ENCODE measurements at places on chromosomes 7 and 10.

DNA sequence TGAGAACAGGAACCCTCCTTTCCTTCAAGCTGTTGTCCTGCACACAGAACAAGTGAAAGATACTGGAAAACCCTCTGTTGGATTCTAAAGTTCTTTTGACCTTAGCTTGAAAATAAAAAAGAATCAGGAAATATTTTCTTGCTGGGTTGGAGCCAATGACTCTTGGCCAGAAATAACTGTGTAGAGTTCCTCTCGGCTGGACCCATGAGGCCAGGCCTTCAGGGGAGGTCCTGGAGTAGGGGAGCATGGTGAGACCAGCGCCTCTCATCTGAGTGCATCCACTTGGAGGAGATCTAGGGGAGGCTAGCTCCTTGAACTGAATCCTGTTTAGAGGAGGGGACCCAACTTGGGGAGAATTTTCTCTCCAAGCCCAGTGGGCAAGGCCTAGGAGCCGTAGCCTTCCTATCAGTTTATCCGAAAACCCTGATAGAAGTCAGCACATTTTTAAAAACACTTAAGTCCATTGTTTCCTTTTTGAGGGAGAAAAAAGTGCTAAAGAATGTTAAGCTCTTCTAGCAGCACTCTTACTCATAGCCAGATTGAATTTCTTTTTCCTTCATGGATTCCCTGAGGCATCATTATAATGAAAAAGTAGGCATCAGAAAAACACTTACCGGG lies 635.7 kb upstream of the ANKRD30A start:
- peak; percentile 72 for DNase-seq

- no peak for DNase-seq
Measured at GRCh38 chr7:156466272-156466671, 174.3 kb upstream of the RNF32 start.

GRCh38 chr7:15972862-15973275 lies 286.4 kb upstream of the MEOX2 start:
- DNase-seq = peak; percentile 51

DNA sequence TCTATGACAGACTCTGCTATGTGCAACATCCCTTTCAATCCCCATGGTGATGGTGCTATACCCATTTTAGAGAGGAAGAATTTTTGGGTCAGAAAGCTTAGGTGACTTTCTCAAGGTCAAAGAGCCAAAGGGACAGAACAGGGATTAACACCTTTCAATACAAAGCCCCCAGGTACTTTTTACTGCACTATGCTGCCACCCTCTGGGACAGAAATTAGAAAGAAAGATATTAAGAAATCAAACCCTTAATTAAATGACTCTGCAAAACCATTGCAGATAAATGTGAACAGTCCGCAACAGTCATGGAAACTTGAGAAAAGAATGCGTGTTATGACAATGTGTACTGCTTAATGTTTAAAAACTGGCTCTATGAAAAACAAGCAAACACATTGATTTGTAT lies 673.7 kb downstream of the MAGI2 start:
- DNase-seq = no peak

DNA sequence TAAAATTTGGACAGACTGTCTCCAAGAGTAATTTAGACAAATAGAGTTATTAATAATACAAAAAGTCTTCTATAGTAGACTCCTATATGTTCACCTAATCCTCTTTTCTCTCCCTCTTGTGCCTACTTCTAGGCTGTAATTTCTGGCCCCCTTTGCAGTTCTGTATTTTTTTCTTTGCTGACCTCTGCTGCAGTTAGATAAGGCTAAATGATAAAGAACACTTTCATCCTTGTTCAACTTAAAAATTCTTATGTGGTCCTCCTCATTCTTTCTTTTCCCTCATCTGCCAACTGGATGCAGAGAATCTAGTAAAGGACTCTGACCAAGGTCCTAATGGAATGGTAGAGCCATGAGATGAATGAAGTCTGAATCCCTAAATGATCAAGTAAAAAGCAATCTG lies 20.1 kb downstream of the GLCCI1 start:
- no peak for DNase-seq

- no peak for DNase-seq
Measured at GRCh38 chr7:40598915-40599314, 464.1 kb downstream of the SUGCT start.

DNA sequence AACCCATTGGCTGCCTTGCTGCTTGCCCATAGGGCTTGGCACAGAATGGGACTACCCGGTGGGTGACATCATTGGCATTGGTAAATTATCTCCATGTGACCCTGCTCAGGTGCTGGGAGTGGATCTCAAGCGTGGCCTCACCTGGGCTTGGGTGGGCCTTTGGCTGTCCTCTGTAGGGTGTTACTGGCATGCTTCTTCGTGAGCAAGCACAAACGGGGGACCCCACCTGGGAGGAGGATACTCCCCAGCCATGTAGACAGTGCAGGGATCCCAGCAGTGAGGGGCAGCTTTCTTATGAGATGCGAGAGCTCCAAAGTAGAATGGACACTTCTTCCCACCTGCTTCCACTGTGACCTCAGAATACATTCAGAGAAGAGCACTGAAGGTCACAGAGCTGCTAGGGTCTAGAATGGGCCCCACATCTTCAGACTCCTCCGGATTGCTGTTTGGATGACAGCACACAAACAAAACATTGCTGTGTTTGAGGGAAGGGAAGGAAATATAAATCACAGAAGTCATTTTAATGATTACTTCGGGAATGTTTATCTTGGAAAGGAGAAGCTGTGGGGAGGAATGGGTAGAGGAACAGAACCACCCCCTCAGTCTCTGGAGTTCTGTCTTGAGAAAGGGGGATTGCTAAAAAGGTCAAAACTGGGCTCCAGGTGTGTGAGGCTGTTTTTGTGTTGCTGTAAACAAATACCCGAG lies 75.9 kb downstream of the SH2D4B start:
- DNase-seq = no peak

DNA sequence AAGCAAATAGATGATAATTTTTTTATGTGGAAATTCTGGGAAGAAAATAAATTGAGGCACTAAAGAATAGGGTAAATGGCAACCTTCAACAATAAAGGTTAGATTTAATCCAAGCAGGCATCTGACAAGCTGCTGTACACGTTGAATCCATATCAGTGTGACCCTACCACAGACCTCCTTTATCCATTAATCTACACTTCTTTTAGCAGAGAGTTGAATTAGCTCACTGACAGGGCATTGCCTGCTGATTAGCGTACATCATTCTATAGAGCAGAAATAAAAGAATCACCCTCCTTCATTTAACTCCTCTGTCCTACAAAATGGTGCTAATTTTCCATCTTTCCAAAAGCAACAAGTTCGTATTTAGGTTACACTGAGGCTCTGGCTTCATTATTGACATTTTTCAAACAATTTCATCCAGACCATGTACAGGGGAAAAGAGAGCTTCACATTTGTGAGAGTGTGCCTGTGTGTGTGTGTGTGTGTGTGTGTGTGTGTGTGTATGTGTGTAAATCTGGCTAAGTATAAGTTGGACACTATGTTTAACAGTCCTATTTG lies 356.0 kb downstream of the TFEC start:
- DNase-seq = no peak

- DNase-seq = peak; percentile 92
Measured at GRCh38 chr7:132066761-132067171, 509.5 kb downstream of the PLXNA4 start.

DNA sequence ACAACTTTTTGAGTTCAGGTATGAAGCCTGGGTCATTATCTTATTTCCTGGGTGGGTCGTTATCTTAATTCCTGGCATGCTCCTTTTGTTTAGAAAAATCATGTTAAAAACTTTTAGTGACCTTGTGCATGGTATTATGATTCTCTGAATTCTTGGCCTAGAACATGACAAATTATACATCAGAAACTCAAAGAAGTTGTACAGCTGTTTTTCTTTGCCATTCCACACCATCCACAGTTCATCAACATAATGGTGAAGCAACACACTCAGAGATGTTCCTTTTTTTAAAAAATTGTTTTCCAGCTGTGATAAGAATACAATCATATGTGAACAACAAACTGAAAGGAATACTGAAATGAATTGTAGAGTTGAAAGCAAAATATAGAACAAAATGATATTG lies 149.2 kb upstream of the SEMA3D start:
- DNase-seq = no peak

DNA sequence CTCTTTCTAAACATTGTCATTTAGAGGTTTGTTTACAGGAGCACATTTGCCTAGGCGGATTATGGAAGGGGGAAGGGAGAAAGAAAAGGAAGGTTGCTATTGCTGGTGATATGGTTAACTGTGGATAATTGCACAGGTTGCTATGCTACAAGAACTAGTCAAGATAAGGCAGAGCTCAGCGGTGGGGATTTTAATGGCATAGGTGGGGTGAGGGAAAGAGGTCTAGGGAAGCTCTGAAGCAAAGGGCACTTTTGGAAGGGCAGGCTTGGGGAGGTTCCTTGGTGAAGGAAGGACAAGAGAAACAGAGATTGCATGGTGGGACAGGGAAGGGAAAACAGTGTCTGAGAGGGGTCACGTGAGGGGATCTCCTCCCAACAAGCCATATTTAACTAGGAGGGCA lies 19.5 kb downstream of the HYAL4 start:
- no peak for DNase-seq

- no peak for DNase-seq
Measured at GRCh38 chr10:19546224-19546623, 270.0 kb upstream of the PLXDC2 start.

DNA sequence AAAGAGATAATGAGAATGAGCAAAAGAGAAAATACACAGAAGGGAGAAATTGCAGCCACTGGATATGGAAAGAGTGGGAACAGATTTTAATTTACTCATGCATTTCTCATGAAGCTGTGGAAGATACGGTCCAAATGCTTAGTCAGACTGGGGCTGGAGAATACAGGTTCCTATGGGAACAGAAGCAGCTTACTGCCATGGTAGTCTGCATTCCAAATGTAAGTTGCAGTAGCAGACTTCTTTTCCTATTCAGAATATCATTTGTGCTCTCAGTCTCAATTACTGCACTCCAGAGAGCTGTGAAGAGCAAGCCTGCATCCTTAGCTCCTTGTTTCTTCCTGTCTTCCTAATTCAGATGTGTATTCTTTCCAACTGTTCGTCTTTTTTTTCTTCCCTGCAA lies 190.8 kb upstream of the TMEM196 start:
- DNase-seq = peak; percentile 51

- DNase-seq = peak; percentile 62
Measured at GRCh38 chr7:28573059-28573553, 160.8 kb downstream of the CREB5 start.

DNA sequence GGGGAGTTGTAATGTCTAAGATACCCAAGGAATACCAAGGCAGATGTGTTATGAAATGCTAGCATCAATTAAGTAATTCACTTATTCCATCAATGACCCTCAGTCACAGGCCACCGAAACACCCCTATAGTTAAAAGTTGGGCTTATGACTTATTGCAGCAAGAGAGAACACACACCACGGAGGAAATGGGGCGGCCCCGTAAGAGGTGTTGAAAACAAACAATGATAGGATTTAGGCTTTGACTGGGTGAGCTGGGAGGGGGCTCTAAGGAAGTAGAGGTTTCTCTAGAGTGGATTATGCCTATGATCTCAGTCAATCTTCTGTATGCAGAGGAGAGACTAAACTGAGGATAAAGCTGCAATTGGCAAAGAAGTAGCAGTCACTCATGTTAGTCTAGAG lies 45.4 kb upstream of the PRKCQ start:
- DNase-seq = no peak

GRCh38 chr10:72220637-72221036 lies 4.6 kb upstream of the ASCC1 start:
- DNase-seq = no peak

GRCh38 chr10:5291501-5292195 lies 73.1 kb upstream of the UCN3 start:
- peak; percentile 76 for DNase-seq

DNA sequence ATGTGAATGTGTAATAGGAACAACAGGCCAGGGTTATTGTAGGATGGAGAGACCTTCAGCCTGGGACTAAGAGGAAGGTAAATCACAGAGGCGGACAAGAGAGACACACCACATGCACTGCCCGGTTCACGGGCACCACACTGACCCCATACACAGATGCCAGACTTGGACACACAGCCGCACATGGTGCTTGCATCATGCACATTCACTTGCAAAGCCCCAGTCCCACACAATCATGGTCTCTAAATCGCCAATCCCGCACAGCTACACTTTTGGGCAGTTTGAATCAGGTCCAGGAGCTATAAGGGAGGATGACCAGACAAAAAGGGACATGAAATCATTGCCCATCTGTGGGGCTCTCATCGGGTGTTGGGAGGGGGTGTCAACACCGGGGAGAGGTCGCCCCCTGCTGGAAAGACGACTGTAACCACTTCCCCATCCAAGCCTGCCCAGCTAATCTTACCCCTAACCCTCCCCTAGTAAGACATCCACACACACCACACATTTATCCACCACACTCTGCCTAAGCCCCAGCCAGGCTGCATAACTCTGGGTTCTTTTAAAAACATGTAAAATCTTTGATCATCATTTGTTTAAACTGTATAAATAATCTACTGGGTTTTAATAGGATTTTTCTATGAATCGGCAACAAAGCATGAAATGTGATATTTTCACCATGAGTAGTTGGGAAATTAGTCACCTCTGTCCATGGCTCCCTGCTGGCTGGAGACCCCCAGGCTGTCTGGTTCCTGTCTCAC lies 40.5 kb upstream of the SLF2 start:
- peak; percentile 68 for DNase-seq

GRCh38 chr10:31318382-31318853 lies 598 bp upstream of the ZEB1 start:
- DNase-seq = peak; percentile 65

- DNase-seq = peak; percentile 55
Measured at GRCh38 chr7:30869794-30870611, 41.6 kb upstream of the AQP1 start.

- DNase-seq = peak; percentile 87
Measured at GRCh38 chr10:77592946-77593636, 44.5 kb downstream of the KCNMA1 start.

DNA sequence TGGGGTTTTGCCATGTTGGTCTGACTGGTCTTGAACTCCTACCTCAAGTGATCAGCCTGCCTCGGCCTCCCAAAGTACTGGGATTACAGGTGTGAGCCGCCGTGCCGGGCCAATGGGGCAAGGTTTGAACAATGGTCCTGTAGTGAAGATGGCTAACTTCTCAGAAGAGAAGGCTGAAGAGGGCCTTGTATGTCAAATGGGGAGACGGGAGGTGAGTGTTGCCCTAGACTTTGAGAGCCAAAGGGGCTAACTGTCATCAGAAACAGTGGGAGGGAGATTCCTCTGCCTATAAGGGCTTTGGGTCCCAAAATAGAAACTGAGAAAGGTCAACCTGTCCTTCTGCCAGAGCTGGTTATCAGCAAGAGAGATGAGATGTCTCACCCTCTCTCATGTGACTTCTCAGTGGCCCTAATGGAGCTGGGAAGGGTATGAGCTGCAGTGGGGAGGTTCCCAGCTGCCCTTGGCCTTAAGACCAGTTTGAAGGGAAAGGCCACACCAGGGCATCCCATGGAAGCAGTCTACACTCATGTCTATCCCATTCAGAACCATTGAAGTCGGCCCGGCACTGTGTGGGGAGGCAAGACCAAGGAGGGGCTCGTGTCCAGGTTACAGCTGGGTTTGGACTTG lies 1.3 kb upstream of the SAMD8 start:
- no peak for DNase-seq

- DNase-seq = no peak
Measured at GRCh38 chr7:55307123-55307916, 57.8 kb upstream of the LANCL2 start.

GRCh38 chr7:12210179-12211053 lies 678 bp upstream of the TMEM106B start:
- no peak for DNase-seq
